ENCODE measurements at places on chromosomes 7 and 10.

DNA sequence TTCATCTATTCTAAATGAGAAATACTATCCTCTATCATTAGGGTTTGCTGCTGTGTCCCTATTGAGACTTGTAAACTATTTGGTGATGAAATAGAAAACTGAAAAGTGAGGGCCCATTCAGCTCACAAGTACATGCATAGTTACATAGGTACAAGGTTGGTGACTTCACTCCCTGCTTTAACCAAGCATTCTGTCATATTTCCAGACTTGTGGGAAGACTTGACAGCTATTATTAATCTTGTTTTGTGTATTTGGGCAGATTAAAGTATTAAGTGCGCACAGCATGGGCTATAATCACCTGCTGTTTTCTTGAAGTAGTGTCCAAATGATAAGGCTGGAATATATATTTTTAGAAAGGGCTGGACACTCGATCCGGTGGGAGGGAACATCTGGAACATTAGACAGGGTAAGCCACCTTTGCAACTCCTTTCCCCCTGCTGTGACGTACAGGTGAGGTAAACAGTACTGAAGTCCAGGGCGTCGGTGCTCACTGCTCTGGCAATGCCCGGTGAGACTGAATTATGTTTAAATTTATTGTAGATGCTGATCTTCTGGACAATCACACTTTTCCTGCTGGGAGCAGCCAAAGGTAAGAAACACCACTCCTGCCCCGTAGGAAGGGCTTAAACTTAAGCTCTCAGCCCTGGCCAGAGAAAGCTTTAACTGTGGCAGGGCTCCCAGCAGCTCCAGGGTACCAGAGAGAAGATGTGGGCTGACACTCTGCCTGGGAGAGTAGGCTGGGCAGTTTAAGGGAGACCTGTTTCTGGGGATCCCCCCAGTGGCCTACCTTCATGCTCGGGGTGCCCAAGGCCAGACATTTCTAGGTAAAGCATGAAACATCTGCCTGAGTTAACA lies at the start of gene PNLIPRP1:
PNLIPRP1 (plus strand) TSS at position 370 of the 855 bp plus-strand sequence; CDS start at position 541, 171 bp downstream.
- DNase-seq, result no peak

DNA sequence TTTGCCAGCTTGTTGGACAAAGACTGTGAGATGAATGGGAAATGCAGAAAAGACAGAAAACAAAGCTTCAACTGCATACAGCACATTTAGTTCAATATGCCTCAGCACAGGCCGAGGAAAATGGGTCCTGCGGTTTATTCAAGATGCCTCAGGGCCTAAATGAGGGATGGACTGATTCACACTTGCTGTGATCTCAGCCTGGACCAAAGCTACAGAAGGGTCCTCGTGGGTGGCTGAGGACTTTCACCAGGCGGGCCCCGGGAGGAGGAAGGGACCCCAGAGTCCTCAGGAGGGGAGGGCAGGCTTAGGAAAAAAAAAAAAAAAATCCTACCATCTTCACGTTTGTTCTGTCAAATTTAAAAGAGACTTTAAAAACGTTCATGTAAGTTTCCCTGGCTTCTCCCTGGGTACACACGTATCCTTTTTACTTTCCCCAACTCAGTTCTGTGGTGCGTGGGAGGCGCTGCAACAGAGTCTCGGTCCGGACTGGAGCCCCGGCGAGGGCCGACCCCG lies 624 bp upstream of the ZNF783 start:
- DNase-seq, result no peak

DNA sequence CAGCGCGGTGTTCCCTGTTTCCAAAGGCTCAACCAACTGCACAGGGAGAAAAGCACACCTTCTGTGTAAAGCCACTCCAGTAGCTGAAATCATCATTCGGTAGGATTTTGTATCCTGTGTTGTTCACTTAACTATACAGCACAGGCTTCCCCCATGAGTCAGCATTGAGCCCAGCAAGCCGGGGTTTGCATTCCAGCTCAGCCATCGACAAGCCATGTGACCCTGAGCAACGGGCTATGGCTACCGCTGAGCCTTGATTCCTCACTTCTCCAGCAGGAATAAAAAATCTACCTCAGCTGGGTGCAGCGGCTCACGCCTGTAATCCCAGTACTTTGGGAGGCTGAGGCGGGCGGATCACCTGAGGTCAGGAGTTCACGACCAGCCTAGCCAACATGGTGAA lies 44.1 kb upstream of the ATP6V0A4 start:
- no peak for DNase-seq

DNA sequence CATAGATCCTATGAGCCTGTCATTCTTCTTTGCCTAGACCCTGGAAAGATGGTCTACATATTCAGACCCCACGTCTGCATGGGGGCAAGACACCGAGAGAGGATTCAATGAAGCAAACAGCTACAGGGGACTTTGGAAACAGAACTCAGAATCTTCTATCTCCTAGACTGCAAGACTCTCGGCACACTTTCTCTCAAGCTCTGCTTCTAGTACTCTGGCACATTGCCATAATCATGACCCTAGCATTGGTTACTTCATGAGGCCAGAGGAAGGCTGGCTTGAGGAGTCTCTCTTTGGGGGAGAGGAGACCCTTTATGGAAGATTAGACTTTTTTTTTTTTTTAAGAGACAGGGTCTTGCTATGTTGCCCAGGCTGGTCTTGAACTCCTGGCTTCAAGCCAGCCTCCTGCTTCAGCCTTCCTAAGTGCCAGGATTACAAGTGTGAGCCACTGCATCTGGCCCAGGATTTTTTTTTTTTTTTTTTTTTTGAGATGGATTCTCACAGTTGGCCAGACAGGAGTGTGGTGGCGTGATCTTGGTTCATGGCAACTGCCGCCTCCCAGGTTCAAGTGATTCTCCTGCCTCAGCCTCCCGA lies 20.7 kb downstream of the CCDC3 start:
- DNase-seq, result no peak

- no peak for DNase-seq
These were observed 57.6 kb downstream of the ARHGAP22 start for GRCh38 chr10:48547061-48547895.

GRCh38 chr10:18303851-18304801 lies 163.9 kb downstream of the CACNB2 start:
- no peak for DNase-seq

DNA sequence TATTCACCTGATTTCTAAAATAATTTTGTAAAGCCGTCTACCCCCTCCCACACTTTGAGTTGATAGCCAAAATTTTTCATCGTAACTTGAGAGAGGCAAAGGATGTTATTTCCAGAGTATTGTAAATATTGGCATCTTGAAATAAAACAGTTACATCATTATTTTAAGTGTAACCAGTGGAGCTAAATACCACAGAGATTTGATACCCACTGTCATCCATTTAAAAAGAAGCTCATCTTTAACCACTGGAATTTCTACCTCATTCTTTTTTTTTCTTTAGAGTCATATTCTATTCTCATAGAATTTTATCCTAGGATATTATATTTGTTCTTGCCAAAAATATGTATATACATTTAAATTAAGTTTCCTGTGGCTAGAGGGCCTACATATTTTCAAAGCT lies 48.6 kb downstream of the CAMK1D start:
- DNase-seq, result no peak

DNA sequence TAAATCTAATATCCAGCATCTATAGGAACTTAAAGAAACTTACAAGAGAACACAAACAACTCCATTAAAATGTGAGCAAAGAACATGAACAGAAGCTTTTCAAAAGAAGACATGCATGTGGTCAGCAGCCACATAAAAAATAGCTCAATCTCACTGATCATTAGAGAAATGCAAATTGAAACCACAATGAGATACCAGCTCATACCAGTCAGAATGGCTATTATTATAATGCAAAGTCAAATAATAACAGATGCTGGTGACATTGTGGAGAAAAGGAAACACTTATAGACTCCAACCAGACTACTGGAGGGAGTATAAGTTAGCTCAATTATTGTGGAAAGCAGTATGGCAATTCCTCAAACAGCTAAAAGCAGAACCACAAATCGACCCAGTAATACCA lies 1314.5 kb downstream of the XPNPEP1 start:
- no peak for DNase-seq
